Activated CD4-positive, alpha-beta T cell treated with anti-CD3 and anti-CD28 coated beads, Interleukin-2, amount 50 U/mL, for 4 hours (primary cell): ENCODE measurements at places on chromosomes 4 and X.

GRCh38 chr4:138644322-138644721, 371.3 kb upstream of the NOCT start:
- DNase-seq, result no peak

DNA sequence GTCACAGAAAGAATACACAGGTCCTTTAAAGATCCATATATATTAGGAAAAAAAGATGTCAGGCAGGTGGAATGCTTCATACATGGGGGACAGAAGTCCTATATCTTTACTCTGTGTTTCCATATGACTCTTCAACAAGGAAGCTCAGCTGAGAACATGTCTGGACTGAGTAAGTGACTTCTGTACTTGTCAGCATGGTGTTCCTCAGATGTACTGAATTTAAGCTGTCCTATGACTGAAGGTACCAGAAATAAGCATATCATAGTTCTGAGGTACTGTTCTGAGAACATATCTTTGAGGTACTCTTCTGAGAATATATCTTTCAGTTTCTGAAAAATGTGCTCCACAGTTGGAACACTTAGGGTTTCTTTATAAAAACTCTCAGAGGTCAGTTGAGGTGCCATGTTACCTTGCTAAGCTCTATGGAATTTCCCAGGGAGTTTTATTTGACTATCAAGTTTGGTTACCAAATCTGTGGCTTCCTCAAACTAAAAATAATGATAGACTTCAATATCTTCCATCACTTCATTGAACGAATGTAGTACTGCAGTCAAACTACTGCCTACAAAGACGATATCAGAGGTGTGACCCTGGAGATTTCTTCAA, 597.2 kb upstream of the GNPDA2 start:
- DNase-seq, result no peak

DNA sequence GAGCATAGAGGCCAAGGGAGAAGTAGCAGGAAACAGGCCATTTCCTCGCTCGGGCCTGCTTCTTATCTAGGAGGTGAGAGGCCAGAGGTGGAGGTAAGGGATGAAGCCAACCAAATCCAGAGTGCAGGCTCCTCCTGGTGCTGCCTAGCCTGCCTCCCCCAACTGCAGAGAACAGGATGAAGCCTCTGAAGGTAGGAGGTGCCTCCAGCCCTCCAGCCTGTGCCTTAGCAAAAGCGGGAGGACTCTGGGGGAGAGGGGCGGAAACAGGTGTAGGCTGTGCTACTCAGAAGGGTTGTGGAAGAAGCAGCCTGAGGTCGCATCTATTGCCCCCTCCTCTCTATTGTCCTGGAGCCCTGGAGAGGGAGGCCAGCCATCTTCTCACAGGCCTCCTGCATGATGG, 2.9 kb upstream of the MTM1 start:
- DNase-seq, result no peak

DNA sequence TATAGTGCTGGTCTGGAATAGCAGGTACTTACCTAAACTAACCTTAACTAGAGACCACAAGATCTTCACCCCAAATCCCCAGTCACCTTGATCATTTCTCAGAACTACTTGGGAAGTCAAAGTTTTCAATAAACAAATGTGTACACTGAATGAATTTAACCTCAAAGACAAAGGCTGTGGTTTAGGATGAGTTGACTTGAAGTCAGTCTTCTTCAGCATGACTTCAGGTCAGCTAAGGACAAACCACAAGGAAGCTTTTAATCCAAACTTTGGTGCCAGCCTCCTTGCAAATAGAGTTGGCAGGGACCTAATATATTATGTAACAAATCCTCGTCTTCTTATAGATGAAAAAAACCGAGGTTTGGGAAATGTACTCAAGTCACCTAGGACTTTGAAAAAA, 21.2 kb upstream of the VCX2 start:
- no peak for DNase-seq

GRCh38 chr4:60721685-60722084, 478.4 kb upstream of the ADGRL3 start:
- DNase-seq, result no peak

- DNase-seq, result no peak
Measured at GRCh38 chr4:23887173-23887572, 2.7 kb downstream of the PPARGC1A start.

GRCh38 chr4:153440475-153440874, 25.7 kb upstream of the TMEM131L start:
- DNase-seq, result no peak

- DNase-seq, result no peak
Measured at GRCh38 chr4:143025081-143025704, 159.5 kb upstream of the USP38 start.

GRCh38 chr4:6619466-6620255, 20.8 kb upstream of the MRFAP1 start:
- DNase-seq, result no peak

GRCh38 chr4:112185334-112185733, 40.1 kb downstream of the FAM241A start:
- DNase-seq, result no peak
